ENCODE measurements at places on chromosomes 6 and 20.
A peak's percentile ranks its signal among the peaks of the same experiment; 100 is the strongest.

- DNase-seq, result no peak
Observed at GRCh38 chr6:16698162-16698533, 63.1 kb downstream of the ATXN1 start.

- no peak for DNase-seq
Observed at GRCh38 chr6:161013695-161014094, 22.1 kb downstream of the MAP3K4 start.

- no peak for DNase-seq
Observed at GRCh38 chr6:32177183-32177787, 920 bp upstream of the RNF5 start.

- no peak for DNase-seq
Observed at GRCh38 chr6:143465546-143465945, 14.9 kb downstream of the PEX3 start.

DNA sequence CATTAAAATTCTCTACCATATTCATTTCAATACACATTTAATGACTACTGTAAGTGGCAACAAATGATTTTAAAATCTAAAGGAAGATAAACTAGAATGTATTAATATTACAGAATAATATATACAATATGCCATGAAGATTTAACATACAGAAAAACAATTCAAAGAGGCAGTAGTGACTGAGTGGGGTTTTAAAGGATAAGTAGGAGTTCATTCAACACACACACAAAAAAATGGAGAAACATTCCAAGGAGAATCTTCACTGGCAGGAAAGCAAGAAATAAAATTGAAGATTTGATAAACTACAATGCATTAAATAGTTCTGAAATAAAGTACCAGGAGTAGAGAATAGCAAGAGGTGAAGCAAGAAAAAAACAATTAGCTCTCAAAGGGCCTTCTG, 215.1 kb downstream of the IBTK start:
- DNase-seq, result no peak

- DNase-seq, result no peak
Observed at GRCh38 chr20:3848565-3848964, 1.9 kb downstream of the MAVS start.

- no peak for DNase-seq
Observed at GRCh38 chr6:46998436-46999017, 43.6 kb downstream of the ADGRF1 start.

DNA sequence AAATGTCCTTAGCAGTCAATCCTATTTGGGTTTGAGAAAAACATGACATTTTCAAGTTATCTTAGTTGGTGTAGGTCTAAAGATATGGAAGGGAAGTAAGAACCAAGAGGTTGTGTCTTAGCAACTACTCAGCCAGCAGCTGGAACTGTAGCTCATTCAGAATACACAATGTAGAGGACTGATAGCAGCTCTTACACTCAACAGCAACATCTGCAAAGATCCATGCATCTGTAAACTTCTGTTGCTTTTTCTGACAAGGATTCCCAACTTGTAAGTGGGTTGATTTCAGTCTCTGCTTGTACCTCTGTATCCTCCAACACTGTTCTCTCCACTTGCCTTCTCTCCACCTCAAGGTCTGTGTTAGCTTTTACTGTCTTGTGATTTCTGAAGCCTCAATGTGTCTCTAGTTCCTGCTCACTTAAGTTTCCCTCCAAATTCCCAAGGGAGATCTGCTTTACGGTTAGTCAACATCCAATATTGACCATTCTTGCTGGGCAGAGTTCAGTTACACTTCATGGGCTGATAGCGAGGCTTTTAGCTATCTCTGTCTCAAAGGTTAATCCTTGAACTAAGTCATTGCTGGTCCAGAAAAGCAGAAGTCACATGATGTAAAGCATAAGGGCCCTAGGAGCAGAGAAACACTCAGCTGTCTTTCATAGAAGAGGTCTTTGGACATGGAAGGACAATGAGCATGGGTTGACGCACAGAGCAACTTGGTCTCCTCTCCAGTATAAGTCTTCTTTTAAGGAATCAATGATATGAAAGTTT, 71.6 kb upstream of the LGSN start:
- DNase-seq, result no peak

DNA sequence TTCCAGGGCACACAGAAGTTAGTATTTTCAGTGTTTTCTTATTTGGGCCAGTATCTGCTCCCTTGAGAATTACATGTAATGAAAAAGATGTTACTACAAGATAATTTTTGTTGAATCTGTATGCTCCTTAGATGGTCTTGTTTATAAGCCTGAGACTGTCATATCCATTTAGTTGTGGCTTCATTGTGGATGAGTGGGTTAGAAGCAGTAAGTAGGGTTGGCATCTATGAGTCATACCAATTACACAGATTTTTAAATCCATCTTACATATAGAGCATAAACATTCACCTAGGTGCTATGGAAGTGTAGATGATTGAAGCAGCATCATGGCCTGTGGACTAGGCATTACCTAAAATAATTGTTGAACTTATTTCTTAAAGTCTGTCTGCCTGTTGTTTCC, 13.5 kb upstream of the BAG2 start:
- DNase-seq, result no peak

GRCh38 chr6:137819740-137820139, 47.3 kb upstream of the TNFAIP3 start:
- no peak for DNase-seq

- DNase-seq, result no peak
Observed at GRCh38 chr6:99603421-99604165, 3.0 kb upstream of the PRDM13 start.

DNA sequence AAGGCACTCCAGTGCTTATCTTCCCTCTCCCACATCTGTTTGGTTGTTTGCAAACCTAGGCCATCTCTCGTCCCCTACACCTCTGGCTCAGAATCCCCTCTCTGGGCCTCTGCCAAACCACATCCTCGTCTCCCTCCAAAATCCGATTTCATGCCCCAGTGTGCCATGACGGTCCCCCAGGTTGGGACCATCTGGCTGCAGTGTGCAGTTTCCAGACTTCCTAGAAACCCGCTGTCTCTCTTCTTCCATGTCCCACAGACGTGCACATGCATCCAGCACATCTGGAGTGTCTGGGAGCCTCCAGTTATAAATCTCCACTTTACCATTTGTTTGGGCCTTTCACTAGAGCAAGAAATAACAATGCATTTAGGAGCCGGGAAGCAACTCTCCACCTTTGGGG, 316.2 kb downstream of the KIF16B start:
- no peak for DNase-seq

DNA sequence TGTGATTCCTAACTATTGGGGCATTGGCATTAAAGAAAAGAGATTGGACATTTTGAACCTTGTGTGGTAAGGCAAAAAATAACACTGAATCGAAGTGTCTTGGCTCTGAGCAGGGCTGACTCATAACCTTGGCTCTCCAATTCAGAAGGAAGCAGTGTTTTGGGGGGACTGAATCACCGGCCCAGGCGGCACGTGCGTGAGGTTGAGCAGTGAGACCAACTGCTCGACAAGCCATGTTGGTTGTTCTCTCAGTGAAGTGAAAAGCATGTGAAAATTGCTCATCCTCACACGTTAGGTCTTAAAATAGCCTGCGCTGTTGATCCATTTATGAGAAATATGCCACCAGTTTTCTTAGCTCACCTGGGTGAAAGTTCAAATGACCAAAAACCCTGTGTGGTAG, 137.8 kb upstream of the SPACA1 start:
- DNase-seq, result peak; percentile 69
